ENCODE measurements at places on chromosomes 3 and 15. TPM values are rescaled to one million over a fixed set of nuclear protein-coding genes. Genes with fewer than 3 reads are reported as not detected.
A peak's percentile ranks its signal among the peaks of the same experiment; 100 is the strongest.

C3orf85 gene
- total RNA-seq = not detected

- no peak for DNase-seq
These were observed 55.2 kb upstream of the ACAN start for GRCh38 chr15:88748081-88748480.

- DNase-seq = no peak
These were observed 41.6 kb downstream of the TRANK1 start for GRCh38 chr3:36903119-36903882.

DNA sequence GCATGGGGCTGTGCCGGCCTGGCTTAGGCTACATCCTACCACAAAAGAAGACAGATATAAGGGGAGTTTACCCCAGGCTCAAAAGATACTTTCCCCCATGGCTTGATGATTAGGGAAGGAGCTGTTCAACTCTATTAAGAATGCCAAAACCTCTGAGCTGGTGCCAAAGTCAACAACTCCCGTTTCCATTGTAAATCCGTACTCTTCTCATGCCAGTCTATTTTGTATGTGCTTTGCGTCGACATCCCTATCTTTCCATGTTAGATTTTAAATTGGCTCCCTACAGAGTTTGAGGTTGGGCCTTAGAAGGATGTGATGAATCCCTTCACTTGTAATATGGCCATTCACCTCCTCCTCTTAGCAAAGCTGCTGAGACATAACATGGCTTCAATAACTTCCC, 46.9 kb downstream of the RLBP1 start:
- DNase-seq = no peak

- DNase-seq = no peak
These were observed 8.5 kb upstream of the CCNB2 start for GRCh38 chr15:59096429-59096828.

DNA sequence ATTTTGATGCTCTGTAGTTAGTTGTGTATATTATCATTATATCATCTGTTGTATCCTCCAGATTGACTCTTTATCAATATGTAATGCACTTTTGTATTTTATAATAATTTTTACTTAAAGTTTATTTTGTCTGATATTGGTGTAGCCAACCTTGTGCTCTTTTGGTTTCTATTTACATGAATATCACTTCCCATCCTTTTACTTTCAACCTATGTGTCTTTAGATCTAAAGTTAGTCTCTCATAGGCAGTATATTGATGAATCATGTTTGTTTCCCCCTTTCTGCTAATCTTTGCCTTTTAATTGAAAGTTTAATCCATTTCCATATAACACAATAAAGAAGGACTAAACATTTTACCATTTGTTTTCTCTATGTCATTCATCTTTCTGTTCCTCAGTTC, 28.1 kb upstream of the CD200R1L start:
- DNase-seq = no peak

- peak; percentile 81 for DNase-seq
These were observed 46.9 kb upstream of the SLC7A14 start for GRCh38 chr3:170632780-170633179.

GRCh38 chr3:25678581-25678980, 13.9 kb upstream of the TOP2B start:
- no peak for DNase-seq

DNA sequence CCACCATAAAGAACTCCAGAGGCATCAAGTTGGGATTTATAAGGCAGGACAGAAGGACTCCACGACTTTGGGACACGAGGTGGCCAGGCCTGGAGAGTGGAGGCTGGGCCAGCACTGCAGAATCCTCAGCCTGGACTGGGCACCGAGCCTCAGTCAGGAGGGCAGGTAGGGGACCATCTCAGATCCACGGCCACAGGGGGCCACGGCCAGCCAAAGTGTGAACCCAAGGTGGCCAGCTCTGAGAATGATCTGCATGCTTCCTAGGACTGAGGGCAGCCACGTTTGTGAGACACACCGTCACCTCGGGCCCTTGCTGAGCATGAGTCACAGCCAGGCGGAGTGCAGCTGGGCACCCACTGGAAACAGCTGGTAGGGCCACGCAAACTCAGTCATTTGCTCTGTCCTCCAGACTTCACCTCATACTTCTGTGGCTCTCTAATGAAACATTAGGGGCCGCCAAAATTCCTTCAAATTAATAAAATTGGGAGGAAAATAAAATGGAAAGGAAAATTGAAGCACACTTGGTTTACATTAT, 65.8 kb downstream of the CTNNB1 start:
- DNase-seq = peak; percentile 91

- DNase-seq = no peak
These were observed 208.3 kb upstream of the RBMS3 start for GRCh38 chr3:29072611-29073010.

CYP1A2 gene
- not detected for total RNA-seq

DNA sequence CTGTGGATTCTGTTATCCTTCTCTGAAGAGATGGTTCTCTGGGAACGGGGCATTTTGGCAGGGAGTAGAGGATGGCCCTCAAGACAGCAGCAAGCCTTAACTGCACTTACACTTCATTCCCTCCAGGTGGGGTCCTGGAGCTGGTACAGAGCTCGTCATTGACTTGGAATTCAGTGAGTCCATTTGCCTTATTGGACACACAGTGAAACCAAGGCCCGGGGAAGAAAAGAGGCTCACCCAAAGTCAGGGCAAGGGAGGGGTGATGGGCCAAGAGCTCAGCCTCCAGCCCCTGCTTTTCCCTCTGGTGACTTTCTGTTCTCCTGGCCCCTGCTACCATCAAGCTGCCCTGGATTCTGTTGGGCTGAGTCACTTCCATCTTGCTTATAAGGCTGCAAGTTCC, 125.6 kb downstream of the ETFA start:
- DNase-seq = peak; percentile 84

DNA sequence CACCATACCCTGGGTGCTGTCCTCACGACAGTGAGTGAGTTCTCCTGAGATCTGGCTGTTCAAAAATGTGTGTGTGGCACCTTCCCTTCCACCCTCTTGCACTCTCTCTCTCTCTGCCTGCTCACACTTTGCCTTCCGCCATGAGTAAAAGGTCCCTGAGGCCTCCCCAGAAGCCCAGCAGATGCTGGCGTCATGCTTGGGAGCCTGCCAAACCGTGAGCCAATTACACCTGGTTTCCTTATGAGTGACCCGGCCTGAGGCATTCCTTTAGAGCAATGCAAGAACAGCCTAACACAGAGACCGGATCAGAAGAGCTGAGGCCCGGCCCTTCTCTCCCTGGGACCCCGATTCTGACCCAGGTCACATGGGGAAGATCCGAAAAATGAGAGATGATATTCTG, 15.4 kb downstream of the TMEM44 start:
- peak; percentile 53 for DNase-seq

GRCh38 chr15:31306426-31307269, 20.0 kb upstream of the KLF13 start:
- peak; percentile 49 for DNase-seq

IL5RA gene
- not detected for total RNA-seq

- no peak for DNase-seq
These were observed 30.7 kb downstream of the ANKDD1A start for GRCh38 chr15:64942356-64942755.

DNA sequence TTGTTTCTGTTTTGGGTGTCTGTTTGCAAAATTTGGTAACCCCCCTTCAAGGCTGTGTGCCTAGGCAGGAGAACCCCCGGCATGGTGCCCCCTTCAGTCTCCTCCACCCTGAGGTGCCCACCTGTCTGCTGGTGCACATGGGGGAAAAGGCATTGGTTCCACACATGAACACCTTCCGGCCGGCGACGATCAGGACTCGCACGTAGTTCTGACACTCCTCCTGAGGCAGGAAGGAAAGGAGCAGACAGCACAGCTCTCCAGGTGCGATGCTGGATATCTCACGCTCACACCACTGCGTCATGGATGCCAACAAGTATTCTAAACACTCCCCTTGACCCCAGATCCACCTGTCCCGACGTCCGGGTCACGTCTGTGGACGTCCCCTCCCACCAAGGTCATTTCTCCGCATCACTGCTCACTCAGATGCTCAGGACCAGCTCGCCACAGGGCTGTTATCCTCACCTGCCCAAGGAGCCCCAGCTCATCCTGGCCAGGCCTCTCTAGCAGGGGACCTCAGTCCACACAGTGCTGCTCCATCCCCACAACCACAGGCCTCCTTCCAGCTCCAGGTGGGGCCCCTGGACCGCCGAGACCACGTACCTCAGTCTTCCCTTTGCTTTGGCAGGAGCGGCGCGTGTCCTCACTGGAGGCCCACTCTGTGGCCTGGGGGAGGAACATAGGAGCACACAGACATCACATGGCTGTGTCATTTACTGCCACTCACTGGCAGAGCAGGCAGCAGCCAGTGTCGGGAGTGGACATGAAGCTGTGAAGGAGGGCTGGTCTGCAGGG, 99.0 kb downstream of the SEMA5B start:
- no peak for DNase-seq

DNA sequence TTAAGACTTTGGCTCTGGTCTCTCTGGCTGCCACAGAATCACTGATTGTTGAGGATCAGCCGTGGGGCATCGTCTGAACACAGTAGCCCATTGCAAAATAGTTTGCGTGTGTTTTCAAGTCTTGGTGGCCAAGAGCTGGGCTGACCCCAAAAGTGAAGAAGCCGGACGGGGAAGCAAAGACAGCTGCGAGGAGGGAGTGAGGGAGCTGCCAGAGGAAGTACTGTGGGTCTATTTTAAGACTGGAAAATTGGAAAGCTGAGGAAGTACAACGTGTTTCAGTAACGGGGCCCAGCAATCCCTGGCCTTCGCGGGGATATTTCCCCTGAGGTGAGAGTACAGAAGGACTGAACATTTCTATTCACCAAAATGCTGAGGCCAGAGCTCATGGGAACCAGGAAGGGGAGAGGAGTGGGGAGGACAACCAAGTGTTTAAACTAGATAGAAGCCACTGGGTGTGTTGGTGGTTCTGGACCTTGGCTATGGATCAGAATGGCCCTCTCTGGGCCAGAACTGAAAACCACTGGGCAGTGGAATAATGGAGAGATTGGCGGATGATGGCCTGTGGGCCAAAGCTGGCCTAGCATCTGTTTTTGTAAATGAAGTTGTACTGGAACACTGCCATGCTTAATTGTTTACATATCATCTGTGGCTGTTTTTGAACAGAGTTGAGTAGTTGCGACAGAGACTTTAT, 34.1 kb upstream of the LIMD1 start:
- DNase-seq = peak; percentile 96

- DNase-seq = no peak
These were observed at the start of gene C2CD4A for GRCh38 chr15:62066663-62067447. Gene C2CD4A (plus strand): TSS chr15:62066977. CDS start chr15:62067614, 637 bp downstream.

DNA sequence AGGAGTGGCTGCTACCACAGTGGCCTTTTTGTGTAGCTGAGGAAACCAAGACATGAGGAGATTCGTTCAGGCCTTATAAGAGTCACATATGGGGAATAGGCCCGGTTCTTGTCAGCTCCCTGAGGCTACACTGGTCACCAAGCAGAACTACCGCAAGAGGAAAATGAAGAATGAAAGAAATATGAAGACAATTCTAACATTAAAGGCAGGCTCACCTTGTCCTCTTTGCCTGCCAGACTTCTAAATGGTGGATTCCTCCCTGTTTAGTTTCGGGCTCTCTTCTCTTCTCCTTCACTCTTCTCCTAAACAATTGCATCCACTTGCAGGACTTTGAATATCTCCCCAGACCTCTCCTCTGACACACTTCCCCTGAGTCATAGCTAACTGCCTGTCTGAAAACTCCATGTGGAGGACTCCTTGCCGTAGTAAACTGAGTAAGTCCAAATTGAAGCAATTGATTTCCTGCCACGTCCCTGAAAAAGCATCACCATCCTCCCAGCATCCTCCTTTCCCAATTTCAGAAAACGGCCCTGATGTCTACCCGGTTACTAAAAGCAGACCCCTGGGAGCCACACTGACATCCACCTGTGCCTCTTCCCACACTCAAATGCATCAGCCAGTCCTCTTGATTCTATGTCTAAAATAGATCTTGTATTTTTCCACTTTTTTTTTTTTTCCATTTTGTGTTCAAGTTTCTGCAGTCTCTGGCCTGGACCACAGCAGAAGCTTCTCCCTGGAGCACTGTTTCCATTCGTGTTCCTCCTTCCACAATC, 30.3 kb upstream of the VEPH1 start:
- DNase-seq = peak; percentile 89

DNA sequence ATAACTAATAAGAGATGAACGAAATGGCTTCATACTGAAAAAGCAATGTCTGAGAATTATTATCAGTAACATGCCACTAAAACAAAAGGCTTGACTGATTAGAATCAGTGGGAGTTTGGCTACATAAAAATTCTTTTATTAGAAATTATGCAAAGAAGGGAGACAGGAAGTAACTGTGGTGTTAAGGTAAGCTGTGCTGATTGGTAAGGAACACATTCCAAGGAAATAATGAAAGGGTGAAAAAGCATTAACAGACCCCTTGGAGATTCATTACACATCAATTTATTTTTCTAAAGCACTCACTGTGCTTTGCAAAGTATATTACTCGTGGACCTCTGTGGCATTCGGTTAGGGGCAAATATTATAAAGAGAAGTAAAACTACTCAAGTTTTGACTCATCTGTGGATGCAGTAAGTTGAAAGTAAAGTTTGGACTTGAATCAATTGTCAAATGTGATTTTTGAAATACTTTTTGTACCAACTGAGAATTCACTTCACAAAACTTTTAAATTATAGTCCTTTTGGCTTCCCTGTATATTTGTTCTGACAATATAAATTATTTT, 176.1 kb upstream of the ZPLD1 start:
- DNase-seq = no peak

CHRNA3 gene
- total RNA-seq = not detected

DNA sequence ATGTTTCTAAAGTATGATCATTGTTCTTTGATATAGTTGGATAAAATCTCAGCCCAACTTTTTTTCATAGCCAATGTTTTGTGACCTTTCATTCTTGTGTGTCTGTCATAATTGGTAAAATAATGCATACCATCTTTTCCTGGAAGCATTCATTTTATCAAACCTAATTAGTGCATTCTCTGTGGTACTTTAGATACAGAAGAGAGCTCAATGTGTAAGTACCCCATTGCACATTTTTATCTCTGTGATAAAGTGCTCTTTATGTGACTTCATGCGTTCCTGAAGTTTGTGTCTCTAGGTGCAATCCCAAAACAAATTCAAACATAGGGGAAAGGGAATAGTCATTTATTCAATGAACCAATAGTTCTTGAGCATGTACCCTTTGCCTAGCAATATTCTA, 628.5 kb downstream of the GBE1 start:
- no peak for DNase-seq

SLC22A14 gene
- 0.12 TPM for total RNA-seq

GRCh38 chr15:89828281-89829145, 13.9 kb upstream of the ANPEP start:
- DNase-seq = peak; percentile 93

- no peak for DNase-seq
These were observed 66.1 kb upstream of the RORA start for GRCh38 chr15:61295239-61295638.

DNA sequence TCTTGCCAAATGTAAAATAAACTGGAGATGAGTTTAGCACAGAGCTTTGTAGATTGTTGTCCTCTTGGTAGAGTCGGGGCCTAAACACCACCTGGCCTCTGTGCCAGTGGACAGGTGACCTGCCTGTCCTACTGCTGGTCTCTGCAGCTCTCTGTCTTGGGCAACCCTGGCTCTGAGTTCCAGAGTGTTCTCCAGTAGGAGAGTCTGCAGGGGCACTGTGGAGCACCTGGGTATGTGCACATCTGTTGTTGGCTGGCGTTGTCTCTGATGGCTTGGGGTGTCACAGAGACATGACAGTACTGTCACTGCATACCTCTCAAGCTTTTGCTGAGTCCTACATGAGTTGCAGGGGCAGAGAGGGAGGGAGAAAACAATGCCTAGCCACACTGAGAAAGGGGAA, 112.6 kb downstream of the IGF1R start:
- no peak for DNase-seq

Data from RPMI7951 (cell line).